ENCODE measurements at places on chromosomes 6 and 20.
A peak's percentile ranks its signal among the peaks of the same experiment; 100 is the strongest.

GRCh38 chr6:12233693-12234571, 56.2 kb upstream of the EDN1 start:
- peak; percentile 60 for DNase-seq

- no peak for DNase-seq
Measured at GRCh38 chr6:28537509-28538140, 11.9 kb downstream of the GPX5 start.

DNA sequence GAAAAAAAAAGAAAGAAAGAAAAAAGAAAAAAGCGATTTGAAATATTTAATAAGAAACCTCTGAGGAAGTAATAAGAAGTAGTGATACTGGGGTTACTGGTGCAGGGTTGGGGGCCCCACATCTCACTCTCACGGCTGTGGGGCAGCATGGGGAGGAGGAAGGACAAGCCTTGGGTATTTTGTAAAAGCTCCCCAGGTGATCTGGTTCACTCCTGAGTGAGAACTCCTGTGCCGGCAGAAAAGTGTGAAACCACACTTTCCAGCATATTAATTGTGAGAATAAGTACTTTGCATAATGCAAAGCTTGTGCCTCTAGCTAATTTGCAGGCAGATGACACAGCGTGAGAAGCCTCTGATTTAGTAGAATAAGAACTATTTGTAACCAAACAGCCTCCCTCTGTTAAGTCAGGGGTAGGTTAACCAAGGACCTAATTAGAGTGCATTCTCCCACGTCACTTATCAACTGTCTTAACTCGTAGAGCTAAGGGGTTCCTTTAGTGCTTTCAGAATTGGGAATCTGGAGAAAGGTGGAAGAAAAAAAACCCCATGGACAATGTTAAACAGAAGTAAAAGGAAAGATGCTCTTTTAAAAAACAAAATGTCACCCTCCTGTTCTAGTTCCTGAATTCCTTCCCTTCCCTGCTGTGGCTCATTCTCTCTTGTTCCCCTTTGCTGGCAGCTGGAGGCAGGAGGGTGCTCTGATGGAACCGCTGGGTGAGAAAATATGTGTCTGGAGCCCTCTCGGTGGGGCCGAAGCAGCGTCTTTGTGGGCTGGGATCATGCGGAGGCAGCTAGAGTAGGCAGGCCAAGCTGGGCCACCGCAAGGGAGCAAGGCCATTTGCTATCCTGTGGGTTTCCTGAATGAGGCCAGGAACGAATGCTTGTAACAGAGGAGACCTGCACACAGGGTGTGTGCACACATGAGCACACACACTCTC, 108.7 kb downstream of the FYN start:
- no peak for DNase-seq

GRCh38 chr6:36759148-36759759, 61.6 kb downstream of the RAB44 start:
- DNase-seq = peak; percentile 45

DNA sequence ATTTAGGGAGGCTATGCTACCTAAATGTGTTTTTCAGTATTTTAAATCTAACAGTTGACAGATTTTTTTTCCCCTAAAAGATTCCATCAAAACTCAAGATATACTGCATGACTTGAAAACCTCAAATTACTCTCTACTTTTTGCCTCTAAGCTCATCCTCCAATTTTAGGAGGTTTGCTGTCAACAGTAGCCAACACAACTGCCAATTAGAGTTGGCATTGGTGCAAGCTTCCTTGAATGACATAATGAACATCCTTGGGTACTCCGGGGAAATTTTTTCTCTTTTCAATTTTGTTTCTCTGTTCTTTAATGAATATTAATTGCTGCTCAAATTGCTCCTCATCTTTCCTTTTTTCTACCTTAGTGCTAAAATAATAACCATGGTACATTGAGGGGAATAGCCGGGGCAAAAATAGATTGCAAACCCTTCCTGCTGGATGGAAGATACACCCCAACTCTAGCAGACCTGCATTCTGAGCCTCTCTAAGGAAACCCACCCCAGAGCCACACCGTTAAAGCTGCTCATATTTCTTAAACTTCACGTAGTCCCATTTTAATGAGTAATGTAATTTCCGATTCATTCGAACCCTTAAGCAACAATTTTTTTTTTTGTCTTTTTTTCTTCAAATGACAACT, 34.3 kb downstream of the SLC22A23 start:
- no peak for DNase-seq

GRCh38 chr6:149924206-149924932, 1.4 kb upstream of the RAET1G start:
- no peak for DNase-seq

GRCh38 chr6:112912416-112913101, 565.4 kb downstream of the RFPL4B start:
- no peak for DNase-seq

- no peak for DNase-seq
Measured at GRCh38 chr6:138955262-138955661, 32.8 kb downstream of the REPS1 start.

- no peak for DNase-seq
Measured at GRCh38 chr6:139344186-139344963, 30.1 kb downstream of the CITED2 start.

DNA sequence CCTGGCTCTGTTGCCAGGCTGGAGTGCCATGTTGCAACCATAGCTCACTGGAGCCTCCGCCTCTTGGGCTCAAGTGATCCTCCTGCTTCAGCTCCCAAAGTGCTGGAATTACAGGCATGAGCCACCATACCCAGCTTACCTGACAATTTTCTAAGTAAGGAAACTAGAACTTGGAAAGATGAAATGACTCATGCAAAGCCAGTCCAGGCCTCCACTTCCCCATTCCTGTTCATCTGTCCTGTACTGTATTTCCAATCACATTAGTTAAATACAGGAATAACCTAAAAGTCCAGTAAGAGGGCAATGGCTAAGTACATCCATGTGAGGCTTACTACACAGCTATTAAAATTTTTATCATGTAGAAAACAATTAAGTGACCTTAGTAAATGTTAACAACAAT, 8.3 kb upstream of the ADGB start:
- DNase-seq = no peak

- DNase-seq = no peak
Measured at GRCh38 chr6:26489996-26490964, 9.8 kb upstream of the BTN1A1 start.

DNA sequence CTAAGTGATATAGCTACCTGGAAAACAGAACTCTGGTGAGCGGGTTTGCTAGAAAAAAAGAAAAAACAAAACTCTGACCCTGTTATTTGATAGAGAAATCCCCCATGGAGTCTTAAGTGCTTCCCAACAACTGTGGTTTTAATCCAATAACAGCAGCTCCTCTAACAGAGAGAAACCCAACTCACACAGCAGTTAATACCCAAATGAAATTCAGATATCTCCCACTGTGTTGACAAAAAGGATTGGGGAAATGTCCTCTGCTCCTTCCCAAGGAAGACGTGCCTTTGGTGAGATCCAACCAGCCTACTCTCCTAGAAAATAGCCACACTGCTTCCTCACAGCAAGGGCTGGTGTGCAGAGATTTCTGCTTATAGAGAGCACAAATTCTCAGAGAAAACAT, 200.4 kb upstream of the FBXL4 start:
- no peak for DNase-seq

- DNase-seq = no peak
Measured at GRCh38 chr6:162092816-162093502, 634.6 kb downstream of the PRKN start.

DNA sequence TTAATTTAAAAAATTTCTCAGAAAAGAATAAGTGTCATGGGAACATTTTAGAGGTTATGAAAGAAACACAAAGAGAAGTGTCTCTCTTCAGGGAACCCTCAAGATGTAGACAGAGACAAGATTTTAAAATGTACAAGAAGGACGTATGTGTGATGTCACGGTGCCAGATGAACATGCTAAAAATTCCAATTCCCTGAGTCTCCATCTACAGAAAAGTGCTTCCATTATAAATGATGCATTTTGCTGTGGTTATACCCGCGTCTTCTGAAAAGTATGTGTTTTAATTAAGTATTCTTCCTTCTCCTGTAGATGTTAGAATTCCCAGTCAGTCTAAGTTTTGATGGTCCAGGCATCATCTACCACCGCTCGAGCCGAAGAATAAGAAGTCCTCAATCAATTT, 489.1 kb downstream of the PREX1 start:
- DNase-seq = peak; percentile 29

- DNase-seq = no peak
Measured at GRCh38 chr6:157520596-157521361, 139.8 kb downstream of the ZDHHC14 start.

DNA sequence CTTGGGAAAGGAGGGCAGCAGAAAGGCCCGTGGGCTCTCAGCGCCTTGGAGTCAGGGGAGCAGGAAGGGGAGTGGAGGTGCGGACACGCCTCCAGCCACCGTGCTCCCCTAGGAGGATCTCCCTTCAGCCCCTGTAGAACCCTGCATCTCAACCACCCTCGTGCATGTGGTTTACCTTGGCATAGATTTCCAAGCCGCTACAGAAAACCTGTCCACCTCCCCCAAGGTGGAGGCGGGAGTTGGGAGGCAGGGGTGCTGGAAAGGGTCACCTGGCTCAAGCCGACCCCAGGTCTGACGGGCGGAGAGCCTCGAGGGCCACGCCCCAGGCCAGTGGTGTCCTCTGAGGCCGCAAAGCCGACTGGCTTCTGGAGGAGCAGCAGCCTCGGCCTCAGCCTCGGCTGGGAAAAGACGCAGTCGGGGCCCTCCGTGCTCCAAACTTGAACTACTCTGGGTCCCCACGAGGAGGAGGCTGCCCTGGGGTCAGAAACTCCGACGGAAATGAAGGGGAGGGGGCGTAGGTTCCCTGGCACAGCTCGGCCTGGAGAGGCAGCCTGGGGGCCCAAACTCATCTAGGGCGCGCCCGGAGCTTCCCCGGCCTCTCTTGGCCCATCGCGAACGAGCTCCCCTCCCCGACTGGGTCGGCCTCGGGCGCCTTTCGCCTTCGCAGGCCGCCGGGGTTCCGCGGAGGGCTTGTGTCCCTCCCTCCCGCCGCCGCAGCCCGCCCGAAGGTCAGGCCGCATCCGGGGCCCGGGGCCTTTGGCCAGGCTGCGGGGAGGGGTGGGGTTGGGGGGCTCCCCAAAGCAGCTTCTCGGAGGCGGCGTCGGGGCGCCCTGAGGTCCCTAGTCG, 6.3 kb upstream of the FOXF2 start:
- no peak for DNase-seq

DNA sequence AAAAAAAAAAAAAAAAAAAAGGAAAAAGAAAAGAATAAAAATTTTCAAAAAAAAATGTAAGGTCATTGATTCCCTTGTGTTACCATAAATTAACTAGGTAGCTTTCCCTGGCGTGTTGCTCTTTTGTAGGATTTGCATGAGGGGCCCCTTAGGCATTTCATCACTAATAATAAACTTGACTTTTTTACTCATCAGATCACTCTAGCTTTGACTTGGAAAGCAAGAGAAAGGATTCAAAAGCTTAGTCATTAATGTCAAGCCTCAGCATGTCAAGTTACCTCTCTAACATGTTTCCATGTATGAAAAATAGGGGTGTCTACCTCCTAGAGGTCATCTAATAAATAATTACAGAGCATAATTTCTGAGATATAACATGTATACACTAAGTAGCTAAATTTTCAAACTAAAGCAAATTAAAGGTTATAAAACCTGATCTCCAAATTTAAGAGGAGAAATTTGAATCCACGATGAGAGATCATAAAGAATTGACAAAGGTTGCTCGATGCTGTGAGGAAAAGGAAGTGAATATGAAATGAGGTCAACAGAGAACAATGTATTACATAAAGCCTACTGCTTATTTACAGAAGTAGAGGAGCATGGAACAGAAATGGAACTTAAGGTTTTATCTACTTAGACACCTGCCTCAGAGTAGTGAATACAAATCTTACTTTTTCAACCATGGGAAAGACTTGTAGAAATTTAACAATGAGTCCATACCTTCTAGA, 86.8 kb downstream of the ARHGAP18 start:
- no peak for DNase-seq

GRCh38 chr6:63636518-63637021, 968 bp downstream of the PHF3 start:
- no peak for DNase-seq

DNA sequence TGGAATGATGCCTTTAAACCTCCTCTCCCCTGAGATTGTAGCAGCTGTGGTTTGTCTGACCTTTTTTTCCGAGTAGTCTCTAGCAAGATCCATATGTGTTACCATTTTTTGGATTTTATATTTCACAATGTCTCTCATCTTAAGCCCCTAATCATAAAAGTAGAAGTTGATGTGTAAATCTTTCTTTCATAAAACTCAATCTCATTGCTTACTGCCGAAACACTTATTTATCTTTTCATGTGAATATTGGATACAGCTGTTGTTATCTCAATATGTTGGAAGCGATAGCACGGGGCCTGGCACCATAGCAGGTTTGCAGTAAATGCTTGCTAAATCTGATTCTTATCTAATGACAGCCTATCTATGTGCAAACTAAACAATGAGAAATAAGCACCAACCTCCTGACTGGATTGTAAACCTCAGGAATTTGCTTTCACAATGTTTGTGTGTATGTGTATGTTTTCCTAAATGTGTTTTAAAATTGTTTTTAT, 14.2 kb downstream of the SMPDL3A start:
- peak; percentile 79 for DNase-seq

DNA sequence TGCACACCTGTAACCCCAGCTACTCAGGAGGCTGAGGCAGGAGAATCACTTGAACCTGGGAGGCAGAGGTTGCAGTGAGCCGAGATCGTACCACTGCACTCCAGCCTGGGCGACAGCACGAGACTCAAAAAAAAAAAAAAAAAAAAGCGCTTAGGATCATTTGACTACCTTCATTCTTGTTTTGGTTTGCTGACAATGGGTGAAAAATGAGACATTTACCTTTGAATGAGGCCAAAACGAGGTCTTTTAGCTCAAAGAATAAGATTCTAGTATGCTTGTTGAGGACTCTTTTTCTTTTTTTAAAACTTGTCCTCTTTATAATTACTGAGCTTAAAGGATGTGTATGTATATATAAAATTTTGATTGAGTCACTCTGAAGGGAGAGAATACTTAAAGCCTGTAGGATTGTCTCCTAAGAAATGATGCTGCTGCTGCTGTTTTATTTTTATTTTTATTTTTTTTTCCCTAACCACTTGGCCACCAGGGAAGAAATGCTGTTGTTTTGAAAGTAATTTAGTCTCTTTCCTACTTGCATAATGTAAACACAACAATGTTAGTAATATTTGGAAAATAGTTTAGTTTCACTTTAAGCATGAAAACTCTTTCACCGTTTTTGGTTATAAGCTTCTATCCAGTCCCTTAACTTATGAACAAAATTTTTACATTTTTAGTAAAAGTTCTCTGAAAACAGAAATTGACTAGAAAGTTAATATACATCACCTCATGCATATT, 7.9 kb downstream of the UBR2 start:
- DNase-seq = no peak

- DNase-seq = no peak
Measured at GRCh38 chr6:2773449-2773848, 8.3 kb downstream of the WRNIP1 start.

Measured in AG04450 (cell line).